Stimulated activated CD8-positive, alpha-beta memory T cell treated with anti-CD3 and anti-CD28 coated beads, Interleukin-7, amount 100 ng/mL, for 48 hours (primary cell): ENCODE measurements at places on chromosomes 7 and 10.

DNA sequence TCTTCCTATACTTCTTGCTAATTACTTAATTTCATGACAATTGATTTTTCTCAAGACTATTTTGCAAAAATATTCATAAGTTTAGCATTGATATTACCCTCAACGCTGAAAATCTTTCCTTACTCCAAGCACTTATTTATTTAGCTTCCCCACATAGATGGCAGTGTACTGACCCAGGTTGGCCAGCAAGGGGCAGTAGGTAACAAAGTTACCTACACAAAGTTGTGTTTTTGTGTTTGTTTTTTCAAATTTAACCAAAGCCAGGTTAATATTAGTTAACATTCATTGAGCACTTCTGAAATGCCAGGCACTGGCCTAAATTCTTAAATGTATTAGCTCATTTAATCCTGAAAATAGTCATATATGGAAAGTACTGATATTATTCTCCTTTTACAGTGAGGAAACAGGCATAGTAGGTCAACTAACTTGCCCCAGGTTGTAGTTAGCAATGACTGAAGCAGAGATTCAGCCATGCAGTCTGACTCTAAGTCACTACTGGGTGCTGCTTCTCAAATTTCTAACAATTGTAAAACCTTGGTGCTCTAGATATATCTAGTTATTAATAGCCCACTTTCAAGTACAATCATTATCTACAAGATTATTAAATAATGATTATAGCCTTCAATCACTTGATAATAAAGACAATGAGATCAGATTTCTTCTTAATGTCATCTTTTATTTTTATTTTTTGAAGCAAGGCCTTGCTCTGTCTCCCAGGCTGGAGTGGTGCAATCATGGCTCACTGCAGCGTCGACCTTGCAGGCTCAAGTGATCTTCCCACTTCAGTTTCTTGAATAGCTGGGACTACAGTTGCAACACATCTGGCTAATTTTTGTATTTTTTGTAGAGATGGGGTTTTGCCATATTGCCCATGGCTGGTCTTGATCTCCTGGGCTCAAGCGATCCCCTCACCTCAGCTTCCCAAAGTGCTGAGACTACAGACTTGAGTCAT lies 5.8 kb upstream of the GGCT start:
- no peak for DNase-seq

DNA sequence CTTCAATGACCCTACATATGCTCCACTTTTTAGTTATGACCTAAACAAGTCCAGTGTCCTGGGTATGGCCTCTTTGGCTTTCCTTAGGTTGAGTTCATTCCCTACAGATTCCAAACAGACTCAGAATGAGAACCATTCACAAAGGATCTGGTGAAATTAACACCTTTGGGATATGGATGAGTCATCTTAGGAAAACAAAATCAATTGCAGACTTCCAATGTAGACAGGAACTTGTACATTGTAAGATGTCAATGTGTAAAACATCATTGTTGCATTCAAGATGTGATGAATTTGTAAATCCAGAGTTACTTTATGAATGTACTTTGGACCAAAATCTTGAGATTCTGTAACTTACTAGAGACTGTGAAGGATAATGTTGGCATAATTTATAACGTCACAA lies 43.4 kb upstream of the HECTD2 start:
- no peak for DNase-seq

DNA sequence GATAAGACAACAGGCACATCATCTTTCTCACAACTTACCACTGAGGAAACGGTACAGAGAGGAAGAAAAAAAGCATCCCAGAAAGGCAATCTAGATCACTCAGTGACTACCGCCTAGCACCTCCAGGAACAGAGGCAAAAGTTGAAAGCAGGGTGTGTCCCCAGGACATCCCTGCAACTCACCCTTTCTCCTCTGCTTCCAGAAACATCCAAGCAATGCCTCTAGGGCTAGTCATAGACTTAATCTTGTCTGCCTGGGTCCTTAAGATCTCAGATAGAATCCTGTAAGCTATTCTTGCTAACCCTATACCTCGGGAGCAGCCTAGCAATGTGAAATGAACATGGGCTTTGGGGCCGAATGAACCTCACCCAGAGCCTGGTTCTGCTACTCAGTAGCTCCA lies 18.8 kb upstream of the PDCD4 start:
- no peak for DNase-seq

- no peak for DNase-seq
These were observed 148.9 kb downstream of the PARD3 start for GRCh38 chr10:34666008-34666704.

DNA sequence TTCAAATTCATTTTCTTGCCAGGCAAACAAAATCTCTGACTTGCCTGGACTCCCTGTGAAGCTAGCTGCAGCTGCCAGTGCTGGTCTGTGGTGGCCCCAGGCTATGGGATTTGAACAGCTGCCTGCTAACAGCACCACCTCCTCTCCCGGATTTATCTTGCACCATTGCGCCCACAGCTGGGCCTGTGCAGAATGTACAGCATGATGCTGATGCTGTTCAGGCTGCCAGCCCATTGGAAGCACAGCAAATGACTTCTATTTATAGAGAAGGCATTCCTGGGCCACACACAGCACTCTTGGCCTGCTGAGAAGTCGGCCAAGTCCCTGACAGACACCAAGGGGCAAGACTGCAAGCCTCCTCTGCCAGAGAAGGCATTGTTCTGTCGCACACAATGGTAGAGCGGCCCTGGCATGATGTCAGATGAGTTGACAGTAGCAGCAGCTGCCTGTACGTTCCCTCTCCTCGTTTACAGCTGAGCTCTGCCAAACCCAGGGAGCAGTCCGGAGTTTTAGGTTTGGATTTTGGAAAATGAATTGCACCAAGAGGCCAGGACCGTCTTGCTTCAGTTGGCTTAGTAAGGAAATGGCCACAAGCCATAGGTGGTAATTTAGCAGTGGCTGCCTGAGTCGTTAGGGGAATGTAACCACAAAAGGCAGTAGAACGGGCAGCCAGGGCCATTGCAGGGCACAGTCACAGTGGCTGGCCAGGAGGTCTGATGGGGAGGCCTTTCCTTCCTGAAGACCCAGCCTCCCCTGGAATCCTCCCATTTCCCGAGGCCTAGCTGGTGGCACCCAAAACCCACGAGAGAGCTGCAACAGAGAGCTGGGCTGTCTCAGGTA lies 38.5 kb downstream of the MTURN start:
- DNase-seq, result no peak

DNA sequence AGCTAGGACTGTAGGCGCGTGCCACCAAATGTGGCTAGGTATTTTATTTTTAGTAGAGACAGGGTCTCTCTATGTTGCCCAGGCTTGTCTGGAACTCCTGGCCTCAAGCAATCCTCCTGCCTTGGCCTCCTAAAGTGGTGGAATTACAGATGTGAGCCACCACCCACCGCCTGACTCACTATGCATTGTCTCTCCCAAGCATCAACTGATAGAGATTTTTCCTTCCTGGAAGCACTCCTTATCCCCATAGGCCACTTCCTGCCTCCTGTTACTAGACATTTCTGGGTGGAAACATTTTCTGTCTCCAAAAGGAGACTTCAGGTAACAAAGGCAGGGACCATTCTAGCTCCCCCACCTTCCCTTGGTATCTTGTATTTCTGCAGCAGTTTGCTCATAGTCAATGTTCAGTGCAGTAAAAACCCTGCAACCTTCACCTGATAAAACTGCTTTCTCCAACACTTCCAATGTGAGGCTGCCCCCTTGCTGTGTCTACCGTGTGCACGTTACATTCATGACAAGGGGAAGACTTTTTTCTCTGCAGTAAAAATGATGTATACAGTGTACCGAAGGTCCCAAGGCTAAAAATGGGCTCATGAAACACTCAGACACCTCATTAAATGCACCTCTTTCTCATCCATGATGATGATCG lies 84.9 kb downstream of the NHLRC2 start:
- DNase-seq, result no peak

- DNase-seq, result no peak
These were observed 129.1 kb upstream of the CHST15 start for GRCh38 chr10:124222318-124222987.

DNA sequence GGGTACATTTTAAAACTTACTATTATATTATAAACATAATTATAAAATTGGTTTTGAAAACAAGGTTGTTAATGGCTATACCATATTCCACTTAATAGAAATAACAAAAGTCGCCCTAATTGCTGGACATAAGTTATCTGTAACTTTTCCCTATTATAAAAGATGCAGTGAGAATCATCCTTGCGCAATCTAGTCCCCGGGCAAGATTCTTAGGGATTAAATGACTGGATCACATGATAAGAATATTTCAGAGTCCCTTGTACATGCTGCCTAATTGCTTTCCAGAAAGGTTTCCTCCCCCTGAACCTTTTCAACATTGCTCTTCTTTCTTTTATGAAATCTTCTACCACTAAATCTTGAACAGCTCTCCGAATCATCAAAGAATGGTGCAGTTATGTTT lies 479.8 kb upstream of the MKI67 start:
- DNase-seq, result no peak

DNA sequence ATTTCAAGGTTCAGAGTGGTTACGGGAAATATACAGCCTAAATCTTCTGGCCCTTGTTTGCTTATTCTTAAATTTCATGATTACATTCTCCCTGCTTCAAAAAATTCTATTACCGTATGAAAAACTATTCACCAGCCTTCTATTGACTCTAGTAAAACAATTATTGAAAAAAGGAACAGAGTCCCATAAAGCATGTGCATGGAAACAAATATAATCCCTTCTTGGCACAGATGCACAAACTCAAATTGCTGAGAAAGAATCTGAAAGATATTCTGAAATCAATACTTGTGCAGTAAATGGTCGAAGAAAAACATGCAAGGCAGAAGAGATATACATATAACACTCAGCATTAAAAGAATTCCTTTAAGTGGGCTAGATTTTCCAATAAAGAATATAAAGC lies 83.6 kb downstream of the LRRN3 start:
- no peak for DNase-seq

DNA sequence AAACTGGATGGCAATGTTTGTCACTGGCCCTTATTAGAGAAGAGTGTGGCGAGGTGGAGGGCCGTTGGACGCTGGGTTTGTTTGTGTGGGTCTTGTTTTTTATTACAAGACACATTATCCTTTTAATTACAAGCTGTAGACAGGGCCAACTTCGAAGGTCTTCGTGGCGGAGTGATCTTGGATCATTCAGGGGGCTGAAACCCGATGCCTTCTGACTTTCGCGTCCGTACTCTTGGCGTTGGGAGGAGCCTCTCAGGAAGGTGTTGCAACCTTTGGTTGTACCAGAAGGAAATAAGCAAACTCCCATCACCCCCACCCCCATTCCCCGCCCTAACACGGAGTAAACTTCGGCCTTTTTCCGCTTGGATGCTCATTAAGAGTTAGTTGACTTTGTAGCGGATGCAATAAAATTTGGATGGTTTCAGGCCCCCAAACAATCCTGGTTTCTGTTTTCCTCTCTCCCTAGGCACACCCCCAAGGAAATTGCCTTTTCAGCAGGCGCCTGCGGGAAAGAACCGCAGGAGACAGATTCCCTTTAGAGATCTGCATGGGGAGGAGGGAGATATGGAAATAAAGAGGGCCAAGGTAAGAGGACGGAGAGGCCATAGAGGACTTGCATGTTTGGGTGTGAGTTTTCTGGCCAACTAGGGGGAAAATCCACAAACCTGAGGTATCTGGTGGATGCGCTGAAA lies 294.5 kb upstream of the NFE2L3 start:
- no peak for DNase-seq

DNA sequence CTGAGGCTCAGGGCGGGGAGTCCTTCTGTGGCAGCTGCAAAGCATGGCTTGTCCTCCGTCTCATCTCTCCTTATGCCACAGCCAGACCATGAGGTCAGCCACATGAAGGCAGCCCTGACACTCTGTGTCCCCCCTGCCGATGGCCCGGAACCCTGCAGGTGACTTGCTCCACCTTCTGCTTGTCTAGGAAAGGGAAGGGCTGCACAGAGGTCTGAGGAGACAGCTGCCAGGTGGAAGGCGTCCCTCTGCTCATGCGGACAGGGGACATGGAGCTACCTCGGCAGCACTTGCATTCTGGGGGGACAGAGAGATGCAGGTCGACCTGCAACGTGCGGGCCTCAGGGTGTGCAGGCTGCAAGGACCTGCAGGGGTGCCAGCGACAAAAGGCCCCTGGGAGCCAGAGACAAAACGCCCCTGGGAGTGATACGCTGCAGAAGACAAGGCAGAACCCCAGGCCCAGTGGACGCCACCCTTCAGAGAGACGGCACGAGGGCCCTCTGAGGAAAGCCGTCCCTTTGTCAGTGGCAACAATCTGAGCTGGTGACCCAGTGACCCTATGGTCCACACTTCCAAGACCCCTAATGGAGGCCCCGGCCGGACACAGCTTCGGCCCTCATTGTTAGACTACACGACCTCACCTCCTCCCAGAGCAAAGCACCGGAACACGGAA lies 205.2 kb upstream of the PPP2R2D start:
- no peak for DNase-seq

DNA sequence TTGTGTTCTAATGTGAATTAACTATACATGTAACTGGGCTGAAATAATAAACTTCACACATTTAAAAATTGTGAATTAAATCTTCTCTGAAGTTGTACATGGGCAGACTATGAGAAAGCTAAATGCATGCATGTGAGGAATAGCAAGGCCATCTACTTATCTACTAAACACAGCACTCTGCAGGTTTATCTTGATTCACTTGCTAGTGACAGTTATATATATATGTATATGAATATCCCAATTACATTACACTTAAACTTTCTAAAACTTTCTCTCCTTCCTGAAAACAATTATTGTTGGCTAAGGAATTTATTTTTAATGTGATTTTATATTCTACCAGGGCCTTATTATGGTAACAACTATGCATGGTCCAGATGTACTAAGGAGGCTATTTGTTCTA lies 5.1 kb upstream of the SP4 start:
- no peak for DNase-seq

DNA sequence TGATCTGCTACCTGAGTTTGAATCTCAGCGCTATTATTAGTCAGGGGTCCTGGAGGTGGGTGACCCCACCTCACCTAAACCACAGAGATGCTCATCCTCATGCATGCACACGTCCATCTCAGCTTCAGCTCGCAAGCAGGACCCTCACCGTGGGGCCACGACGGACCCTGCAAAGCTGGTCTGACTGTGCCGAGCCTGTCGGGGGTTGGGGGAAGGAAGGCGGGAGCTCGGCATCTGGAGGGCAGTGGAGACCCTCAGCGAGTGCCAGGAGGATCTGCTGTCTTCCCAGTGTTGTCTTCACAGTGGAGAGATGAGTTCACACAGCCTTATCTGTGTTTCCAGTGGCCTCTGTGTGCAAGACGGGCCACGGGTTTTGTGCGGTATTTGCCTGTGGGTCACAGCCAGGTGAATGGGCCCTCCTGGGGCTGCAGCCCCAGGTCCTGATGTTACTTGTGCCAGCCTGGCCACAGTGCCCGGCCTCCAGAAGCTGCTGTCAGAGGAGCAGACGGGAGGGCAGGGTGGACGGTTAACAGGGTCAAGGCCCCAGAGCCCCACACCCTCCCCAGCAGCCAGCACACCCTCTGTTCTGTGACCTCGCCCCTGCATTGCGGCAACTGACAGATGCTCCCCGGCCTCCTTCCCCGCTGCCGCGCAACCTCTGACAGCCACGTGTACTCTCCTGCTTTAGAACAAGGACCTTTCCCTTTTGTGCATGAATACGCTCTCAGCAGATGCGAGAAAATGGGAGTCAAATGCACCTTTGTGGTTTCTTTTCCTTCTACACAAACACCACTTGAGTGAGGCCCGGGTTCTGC lies 528.8 kb downstream of the DNAJB6 start:
- no peak for DNase-seq
